ENCODE measurements at places on chromosomes 6 and 20.

DNA sequence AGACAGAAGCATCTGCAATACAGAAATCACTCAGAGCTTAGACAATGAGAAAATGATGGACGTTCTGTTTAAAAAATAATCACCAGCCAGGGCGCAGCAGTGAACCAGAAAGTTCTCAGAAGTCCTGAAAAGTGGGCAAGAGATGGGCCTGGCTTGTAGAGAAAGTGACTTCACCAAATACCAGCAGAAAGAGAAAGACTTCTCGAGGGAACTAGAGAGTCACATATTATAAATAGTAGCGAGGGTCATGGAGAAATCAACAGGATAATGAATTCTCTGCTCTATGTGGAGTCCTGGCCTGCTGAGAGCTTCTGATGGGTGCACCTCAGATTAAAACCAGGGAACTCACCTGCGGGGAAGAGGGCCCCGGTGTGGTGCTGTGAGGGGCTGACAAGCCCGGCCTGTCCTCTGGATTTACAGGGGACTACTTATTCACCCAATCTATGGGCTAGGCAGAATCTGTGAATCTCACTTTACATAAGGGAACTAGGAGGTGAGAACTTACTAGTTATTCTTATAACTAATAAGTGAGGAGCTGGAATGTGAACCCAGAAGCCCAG lies 5.6 kb upstream of the RAMACL start:
- no peak for DNase-seq

- DNase-seq, result no peak
Observed at GRCh38 chr6:130730600-130730999, 96.6 kb upstream of the SMLR1 start.

- DNase-seq, result no peak
Observed at GRCh38 chr20:4635781-4636180, 85.9 kb upstream of the PRND start.

DNA sequence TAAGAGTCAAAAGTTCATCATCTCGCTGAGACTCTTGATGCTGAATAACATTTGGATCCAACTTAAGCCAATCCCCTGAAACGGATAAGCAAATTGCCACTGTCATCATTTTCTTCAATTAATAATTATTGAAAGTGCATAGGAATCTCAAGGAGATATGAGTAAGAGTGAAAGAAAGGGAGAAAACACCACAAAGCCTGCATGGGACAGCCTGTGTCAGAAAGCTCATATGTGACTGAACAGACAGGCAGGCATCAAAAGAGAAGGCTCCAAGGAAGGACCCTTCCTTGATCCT lies 13.3 kb downstream of the ATXN1 start:
- DNase-seq, result no peak

GRCh38 chr6:50091641-50092040 lies 41.9 kb upstream of the DEFB112 start:
- no peak for DNase-seq

- peak; percentile 35 for DNase-seq
Observed at GRCh38 chr6:52263709-52264540, 19.6 kb upstream of the IL17F start.

DNA sequence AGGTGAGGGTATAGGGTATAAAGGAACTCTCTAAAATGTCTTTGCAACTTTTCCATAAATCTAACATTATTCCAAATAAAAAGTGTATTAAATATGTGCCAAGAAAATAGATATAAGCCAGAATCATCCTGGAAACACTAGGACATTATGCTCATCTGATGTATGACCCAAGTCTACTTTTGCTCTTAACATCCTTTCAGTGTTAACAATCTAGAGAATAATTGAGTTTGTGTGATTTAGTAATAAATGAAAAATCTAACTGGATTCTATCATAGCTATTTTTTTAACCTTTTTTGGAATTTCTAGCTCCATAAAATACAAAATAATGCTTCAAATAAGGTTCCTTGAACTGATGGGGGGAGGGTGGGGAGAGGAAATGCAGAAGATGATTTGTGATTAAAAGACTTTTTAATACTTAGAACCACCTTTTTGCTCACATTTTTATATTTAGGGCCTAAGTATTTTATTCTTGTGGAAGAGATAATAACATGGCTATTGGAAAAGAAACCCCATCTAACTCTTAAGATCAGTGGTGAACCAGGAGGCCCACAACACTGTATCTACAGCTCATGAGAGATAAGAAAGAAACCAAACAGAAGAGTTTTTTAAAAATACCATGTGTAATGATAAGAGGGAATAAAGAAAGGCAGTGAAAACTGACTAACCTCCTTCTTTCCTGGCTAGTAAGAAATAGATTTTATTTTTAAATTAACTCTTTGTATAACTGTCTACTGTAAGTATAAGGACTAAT lies 68.5 kb downstream of the PDSS2 start:
- no peak for DNase-seq

DNA sequence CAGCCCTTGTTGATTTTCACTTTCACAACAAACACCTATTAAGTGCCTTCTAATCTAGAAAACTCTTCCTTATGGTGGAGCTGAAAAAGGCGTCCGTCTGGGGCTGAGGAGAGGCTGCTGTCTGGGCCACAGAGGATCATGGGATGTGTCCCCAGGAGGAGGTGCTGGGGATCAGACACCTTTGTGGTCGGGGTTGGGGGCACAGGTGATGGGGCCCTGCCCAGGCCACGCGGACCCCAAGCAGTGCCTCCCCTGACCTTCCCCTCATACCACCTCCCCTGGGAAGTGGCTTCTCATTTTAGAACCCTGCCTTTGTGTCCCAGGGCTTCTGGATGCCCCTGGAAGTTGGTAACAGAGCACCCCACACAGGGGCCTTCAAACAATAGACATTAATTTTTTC lies 41.1 kb downstream of the SUN5 start:
- no peak for DNase-seq

- no peak for DNase-seq
Observed at GRCh38 chr6:22250486-22250885, 46.4 kb downstream of the PRL start.

DNA sequence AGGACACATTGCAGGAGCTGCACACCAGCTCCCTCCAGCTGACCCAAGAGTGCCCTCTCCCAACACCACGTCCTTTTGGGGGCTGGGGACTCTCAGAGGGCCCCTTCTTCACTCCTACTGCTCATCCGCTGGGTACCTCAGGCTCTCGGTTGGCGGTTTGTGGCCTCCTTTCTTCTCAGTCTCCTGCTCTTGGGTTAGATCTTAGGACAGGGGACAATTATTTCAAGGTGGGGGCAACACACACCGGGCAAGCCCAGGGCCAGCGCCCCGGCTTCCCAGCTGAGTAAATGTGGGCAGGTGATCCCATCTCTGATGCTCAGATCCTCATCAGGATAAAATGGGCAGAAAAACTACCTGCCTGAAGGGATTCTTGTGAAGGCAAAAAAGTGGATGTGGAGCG lies 1.1 kb downstream of the TCF15 start:
- DNase-seq, result no peak

DNA sequence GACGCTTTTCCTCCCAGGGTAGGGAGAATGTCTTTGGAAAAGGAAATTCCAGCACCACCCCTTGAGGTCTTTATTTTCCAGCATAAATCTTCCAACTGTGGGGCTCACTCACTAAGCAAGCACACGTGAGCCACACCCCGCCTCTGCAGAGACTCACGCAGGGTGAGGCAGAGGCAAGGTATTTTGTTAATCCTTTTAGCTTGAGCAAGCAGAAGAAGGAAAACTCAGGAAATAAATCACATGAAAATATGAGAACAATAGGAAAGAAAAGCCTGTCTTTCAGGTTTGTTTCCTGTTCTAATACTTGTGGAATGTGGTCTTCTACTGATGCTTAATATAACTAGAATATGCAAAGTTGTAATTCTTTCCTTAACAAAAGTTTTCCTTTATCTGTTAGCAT lies 4.1 kb upstream of the PHACTR2 start:
- DNase-seq, result no peak

- no peak for DNase-seq
Observed at GRCh38 chr6:106572436-106572835, 56.9 kb downstream of the RTN4IP1 start.

DNA sequence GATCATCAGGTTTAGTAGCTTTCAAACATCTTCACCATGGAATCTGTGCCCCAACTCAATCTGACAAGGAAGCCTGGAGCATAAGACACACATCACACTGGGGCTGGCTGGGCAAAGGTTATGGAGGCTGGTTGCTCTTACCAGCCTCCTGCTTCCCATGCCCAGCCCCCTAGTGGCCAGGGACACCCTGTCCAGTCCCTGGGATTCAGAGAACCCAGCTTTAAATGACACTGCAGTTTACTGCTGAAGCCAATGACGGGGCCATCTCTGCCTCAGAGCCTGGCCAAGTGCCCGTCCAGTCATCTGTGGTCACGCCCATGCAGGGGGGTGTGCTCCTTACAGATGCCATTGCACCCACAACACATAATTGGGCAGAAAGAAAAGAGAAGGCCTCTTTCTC lies 272.9 kb downstream of the SMOC2 start:
- DNase-seq, result no peak

DNA sequence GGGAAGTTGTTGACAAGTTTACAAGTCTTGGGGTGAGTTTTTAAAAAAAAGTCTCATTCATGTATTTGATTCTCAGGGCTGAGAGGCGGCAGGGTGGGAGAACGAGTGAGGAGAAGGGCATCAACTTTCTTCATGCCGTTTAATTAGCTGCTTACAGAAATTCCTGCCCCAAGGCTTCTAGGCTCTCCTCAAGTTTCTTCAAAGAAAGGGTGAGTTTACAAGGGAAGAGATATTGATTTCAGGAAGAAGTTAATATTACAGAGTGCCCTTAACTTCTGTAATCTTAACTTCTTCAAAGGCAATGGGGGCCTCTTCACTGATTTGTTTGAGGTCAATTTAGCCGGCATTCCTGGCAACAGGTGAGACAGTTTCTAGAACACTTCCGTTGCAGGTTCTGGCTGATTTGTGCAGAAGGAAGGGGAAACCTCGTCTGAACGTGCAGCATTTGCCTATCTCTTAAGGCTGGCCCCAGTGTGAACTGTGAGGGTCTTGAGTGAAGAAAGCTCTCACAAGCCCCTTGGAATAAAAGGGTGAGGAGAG lies 3.4 kb upstream of the COL12A1 start:
- no peak for DNase-seq

DNA sequence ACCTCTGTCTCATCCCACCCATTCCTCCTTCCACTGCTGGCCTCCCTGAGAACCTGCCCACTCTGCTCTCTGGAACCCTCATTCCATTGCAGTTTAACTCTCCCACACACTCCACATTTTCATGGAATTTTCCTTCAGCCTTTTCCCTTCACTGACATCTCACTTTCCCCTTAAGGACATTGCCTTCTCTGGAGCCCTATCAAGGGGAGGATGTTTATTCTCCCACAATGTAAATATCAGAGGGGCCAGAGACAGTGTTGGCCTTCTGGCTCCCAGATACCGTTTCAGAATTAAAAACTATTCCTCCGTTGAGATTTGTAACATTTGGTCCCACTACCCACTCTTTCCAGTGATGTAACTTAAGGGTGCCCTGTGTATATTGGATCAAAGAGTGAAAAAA lies 199.5 kb upstream of the KCNK16 start:
- DNase-seq, result no peak

DNA sequence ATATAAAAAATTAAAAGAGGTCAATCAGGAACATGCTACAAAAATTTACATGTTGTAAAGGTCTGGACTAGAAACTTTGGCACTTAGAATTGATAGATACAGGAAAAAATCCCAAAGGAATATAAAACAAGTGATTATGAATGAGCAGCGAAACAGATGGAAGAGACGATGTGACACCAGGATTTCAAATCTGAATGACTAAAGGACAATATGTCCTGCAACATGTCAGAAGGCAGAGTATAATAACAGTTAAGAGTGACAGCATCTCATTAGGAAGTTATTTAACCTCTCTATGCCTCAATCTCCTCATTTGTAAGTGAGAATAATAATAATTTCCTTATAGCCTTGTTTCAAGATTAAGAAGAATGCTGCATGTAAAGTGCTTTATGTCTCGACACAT lies 50.3 kb downstream of the FRK start:
- DNase-seq, result no peak

DNA sequence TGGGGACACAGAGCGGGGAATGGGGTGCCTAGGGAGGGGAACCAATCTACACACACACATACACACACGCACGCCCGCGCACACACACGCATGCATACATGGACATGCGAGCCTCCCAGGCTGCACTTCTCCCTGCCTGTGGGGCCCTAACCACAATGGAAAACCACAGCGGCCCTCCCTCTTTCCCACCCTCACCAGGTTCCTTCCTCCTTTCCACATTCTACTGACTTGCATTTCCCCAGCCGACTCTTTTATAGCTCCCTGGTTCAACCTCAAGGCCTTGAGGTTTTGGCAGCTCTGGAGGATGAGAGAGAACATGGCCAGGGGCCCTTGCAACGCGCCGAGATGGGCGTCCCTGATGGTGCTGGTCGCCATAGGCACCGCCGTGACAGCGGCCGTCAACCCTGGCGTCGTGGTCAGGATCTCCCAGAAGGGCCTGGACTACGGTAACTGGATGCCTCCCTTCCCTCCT lies at the start of gene BPI:
BPI (plus strand) TSS at position 249 of the 472 bp plus-strand sequence; CDS start at position 317, 68 bp downstream.
- DNase-seq, result no peak

DNA sequence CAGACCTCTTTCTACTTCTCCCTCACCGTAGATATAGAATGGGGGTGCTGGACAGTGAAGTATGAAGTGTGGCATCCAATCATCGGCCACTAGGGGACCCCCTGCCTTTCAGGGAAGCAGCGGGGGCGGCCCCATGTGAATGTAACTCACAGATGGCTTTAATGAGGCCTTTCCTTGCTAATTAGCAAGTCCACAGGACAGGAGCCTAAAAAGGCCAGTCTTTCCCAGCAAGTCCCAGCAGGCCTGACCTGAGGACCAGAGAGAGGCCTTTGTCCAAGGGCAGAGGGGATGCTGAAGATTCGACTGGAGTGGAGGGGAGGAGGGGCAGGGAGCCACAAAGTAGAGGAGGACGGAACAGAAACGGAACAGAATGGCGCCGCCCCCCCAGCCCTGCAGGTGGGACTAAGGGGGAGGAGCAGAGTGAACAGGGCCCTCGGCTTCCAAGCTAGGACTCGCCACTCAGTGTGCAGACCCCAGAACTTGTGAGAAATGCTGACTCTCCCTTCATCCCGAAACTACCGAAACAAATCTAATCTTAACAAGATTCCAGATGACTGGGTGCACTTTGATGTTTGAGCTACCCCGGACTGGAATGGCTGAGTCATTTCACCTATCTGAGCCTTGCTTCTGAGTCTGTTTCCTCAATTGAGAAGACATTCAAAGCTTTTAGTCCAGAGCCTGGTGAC lies 5.8 kb downstream of the C6orf132 start:
- DNase-seq, result peak; percentile 43

- DNase-seq, result no peak
Observed at GRCh38 chr6:142183351-142183750, 36.3 kb downstream of the VTA1 start.

GRCh38 chr6:15404685-15404980 lies 158.8 kb downstream of the JARID2 start:
- no peak for DNase-seq

- no peak for DNase-seq
Observed at GRCh38 chr6:111925296-111925695, 52.0 kb upstream of the FYN start.

- no peak for DNase-seq
Observed at GRCh38 chr20:48642105-48642880, 185.5 kb downstream of the PREX1 start.
